ENCODE measurements at places on chromosomes 2 and 18.

DNA sequence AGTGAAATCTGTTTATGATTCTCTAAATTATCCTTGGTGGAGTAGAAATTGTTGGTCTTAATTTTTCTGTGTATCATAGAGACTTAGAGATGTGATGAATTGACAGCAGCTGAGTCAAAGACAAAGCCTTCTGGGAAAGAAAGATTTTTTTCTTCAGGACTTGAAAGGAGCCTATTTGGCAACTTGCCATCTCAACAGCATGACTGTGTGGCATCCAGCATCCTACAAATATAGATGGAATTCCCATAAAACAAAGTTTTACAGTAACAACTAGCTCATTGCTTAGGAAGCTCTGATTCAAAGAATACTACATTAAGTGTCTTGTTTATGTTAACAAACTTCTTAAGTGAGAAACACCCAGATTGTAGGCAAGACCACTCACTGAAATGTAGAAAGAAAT, 79.2 kb upstream of the SETBP1 start:
- DNase-seq, result no peak

DNA sequence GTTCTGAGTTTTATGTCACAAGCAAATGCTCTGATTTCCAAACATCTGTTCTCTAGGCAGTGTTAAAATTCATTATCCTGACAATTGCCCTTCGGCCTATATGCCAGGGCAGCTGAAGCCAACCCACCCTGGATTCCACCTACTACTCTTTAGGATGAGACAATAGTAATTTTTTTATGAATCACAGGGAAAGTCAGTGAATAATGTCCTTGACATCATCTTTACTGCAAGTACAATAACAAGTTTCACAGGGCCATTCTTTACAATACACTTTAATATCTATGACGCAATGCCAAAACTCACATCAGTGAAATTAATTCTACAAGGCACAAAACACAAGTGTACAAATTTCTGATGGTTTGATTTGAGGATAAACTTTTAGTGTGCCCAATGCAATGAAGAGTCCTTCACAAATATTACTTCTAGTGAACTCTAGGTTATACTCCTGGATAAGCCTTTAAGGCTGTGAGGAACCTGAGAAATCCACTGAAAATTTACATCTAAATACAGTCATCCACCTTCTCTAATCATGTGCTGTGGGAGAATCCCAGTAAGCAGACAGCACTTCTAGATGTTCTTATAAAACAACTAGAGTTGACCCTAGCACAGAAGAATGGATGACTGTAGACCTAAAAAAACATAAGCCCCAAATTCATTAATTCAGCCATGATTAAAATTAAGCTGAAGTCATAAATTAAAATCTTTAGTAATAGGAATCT, 77.3 kb upstream of the CTLA4 start:
- no peak for DNase-seq

GRCh38 chr2:208389940-208390339, 16.7 kb upstream of the PTH2R start:
- DNase-seq, result no peak

GRCh38 chr2:128322715-128323554, 4.3 kb upstream of the HS6ST1 start:
- no peak for DNase-seq

DNA sequence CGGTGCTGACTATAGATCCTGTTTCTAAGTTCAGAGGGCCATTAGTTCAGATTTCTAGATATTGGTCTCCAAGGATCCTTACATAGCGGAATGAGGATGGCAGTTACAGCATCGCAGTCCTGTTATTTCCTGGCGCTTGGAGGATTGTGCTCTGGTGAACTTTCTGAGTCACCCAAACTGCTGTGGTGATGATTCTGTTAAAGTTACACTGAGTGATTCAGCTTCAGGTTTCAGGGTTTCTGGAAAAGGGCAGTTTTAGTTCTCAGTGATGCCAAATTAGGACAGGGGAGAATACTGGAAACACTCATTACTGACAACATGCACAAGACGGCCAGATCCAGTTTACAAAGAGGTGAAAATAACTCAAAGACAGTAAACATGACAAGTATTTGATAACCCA, 52.1 kb upstream of the ANKRD62 start:
- DNase-seq, result peak; percentile 81

- DNase-seq, result peak; percentile 95
These were observed 1.2 kb downstream of the SP3 start for GRCh38 chr2:173963817-173964564.

GRCh38 chr18:73985855-73986625, 161.6 kb downstream of the FBXO15 start:
- no peak for DNase-seq

DNA sequence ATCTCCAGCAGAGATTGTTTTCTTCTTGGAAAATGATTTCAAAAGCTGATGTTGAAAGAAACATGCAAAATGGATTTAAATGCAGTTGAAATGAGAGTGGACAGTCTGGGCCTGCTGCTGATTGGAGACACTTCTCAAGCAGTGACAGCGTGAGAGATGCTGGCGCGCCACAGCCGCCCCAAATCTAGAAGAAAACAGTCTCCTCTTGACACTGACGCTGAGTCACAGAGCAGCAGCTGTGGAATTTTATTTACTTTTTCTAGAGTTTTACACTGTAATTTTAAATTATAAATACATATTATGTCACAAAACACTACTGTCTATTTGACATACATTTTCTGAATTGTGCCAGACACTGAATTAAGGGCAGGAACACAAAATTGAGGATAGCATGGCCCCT, 121.8 kb upstream of the TMEM200C start:
- DNase-seq, result no peak

- no peak for DNase-seq
These were observed 133.3 kb downstream of the ALPK2 start for GRCh38 chr18:58495634-58496033.
